ENCODE measurements at places on chromosomes 1 and 21.

GRCh38 chr1:226661965-226662364, 77.1 kb downstream of the ITPKB start:
- DNase-seq, result no peak

- no peak for DNase-seq
Observed at GRCh38 chr1:184507604-184508280, 120.9 kb downstream of the C1orf21 start.

- DNase-seq, result no peak
Observed at GRCh38 chr1:94143809-94144176, 22.8 kb upstream of the ABCA4 start.

GRCh38 chr1:245971711-245972085, 535.4 kb downstream of the SMYD3 start:
- DNase-seq, result no peak

GRCh38 chr1:19922015-19922688, 1.3 kb downstream of the PLA2G2E start:
- DNase-seq, result no peak

- DNase-seq, result no peak
Observed at GRCh38 chr1:2304921-2305681, 77.0 kb downstream of the SKI start.

GRCh38 chr1:7941437-7941793, 776 bp upstream of the TNFRSF9 start:
- DNase-seq, result no peak

- no peak for DNase-seq
Observed at GRCh38 chr1:225695578-225696337, 42.8 kb upstream of the ENAH start.

DNA sequence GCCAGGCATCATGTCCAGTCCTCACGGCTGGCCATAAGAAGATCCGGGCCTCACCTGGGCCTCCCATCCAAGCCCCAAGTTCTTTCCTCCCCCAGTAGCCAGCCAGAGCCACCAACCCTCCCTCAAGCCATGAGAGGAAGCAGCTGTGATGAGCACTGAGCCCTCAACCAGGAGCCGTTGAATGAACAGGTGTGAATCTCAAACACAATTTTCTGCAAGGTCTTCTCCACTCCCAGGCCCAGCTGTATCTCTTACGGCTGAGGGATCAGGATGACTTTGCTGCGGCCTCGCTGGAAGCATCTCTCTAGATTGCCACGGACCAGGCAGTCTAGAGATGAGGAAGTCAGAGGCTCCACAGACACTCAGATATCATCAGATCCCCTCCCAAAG, 9.8 kb upstream of the CLDN14 start:
- no peak for DNase-seq

DNA sequence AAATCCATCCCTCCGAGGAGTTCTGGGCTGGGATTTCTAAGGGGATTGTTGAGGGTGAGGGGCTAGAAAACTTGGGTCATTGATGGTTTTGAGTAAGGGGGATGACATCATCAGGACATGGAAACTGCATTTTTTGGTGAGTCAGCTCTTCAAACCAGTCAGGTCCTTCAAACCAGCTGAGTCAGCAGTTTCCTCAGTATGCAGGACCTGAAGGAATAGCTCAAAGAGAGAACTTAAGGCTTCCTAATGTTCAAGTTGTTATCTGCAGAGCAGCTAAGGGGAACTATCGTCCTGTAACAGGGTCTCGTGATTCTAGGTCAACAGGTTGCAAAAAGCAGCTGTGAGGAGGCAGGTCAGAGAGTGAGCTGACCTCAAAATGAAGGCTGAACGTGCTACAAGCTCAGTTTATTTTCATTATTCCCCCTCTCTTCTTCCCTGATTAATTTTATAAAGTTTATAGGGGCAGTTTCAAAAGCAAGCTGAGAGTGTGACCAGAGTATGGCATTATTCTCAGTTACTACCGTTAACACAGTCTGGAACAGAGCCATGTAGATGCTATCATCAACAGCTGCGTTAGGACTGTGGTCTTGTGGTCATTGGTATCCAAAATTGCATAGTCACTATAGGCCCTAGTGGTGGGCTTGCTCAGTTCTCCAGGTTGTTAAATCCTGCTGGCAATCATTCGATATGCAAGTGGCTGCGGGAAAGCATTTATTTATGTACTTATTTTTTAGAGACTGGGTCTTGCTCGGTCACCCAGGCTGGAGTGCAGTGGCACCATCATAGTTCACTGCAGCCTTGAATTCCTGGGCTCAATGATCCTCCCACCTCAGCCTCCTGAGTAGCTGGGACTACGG, 10.7 kb upstream of the SDC3 start:
- DNase-seq, result no peak

Data from activated naive CD4-positive, alpha-beta T cell (primary cell).